ENCODE measurements at places on chromosomes 6 and 20. TPM values are rescaled to one million over a fixed set of nuclear protein-coding genes. Genes with fewer than 3 reads are reported as not detected.

The NRSN1 gene
- not detected for total RNA-seq

GRCh38 chr6:126086560-126086959, 100.2 kb downstream of the TRMT11 start:
- no peak for ATAC-seq
- peaks cover 4% of the 10 kb centered on the region for H3K4me1 ChIP-seq
- no peak overlapping the region for H3K4me3 ChIP-seq
- H3K27ac ChIP-seq, result no peak overlapping the region
- no peaks in the 10 kb centered on the region for H3K36me3 ChIP-seq
- no peaks in the 10 kb centered on the region for H3K27me3 ChIP-seq

DNA sequence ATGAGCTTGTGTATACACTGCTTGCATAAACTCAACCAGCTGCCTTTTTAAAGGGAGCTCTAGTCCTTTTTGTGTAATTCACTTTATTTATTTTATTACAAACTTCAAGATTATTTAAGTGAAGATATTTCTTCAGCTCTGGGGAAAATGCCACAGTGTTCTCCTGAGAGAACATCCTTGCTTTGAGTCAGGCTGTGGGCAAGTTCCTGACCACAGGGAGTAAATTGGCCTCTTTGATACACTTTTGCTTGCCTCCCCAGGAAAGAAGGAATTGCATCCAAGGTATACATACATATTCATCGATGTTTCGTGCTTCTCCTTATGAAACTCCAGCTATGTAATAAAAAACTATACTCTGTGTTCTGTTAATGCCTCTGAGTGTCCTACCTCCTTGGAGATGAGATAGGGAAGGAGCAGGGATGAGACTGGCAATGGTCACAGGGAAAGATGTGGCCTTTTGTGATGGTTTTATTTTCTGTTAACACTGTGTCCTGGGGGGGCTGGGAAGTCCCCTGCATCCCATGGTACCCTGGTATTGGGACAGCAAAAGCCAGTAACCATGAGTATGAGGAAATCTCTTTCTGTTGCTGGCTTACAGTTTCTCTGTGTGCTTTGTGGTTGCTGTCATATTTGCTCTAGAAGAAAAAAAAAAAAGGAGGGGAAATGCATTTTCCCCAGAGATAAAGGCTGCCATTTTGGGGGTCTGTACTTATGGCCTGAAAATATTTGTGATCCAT, 15.3 kb downstream of the TNFAIP3 start:
- no peaks in the 10 kb centered on the region for H3K27me3 ChIP-seq
- peak overlapping the region; percentile 95 for H3K4me3 ChIP-seq
- peaks cover 34% of the 10 kb centered on the region for H3K4me1 ChIP-seq

GRCh38 chr6:3277851-3278416, 19.2 kb downstream of the PSMG4 start:
- H3K4me3 ChIP-seq, result no peak overlapping the region
- H3K27me3 ChIP-seq, result no peaks in the 10 kb centered on the region
- peaks cover 7% of the 10 kb centered on the region for H3K4me1 ChIP-seq
- no peak overlapping the region for H3K27ac ChIP-seq
- no peaks in the 10 kb centered on the region for H3K36me3 ChIP-seq
- no peak for ATAC-seq

The VGLL2 gene
- total RNA-seq, result not detected

DNA sequence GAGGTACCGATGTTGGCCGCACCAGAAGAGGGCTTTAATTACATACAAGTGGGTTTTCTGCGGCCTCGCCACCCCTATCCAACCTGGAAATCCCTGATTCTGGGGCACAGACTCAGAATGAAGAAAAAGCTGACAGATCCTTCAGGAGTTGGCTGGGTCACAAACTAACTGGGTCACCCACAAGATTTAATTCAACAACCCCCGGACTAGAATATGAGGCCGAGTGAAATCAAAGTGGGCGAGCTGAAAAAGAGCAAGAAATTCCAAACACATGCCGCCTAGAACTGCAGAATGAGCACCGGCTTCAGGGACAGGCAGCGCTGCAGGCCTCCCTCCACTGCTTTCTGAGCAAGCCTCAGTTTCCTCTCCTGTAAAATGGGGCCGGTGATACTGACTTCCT, 30.0 kb downstream of the GRM4 start:
- H3K27me3 ChIP-seq, result peaks cover 32% of the 10 kb centered on the region
- H3K4me1 ChIP-seq, result no peaks in the 10 kb centered on the region
- H3K27ac ChIP-seq, result no peak overlapping the region
- no peak for ATAC-seq
- no peaks in the 10 kb centered on the region for H3K36me3 ChIP-seq
- H3K4me3 ChIP-seq, result no peak overlapping the region

GRCh38 chr20:23337312-23337711, 13.3 kb upstream of the NXT1 start:
- ATAC-seq, result no peak
- H3K27ac ChIP-seq, result no peak overlapping the region
- no peak overlapping the region for H3K4me3 ChIP-seq
- peaks cover 7% of the 10 kb centered on the region for H3K4me1 ChIP-seq
- peaks cover 3% of the 10 kb centered on the region for H3K27me3 ChIP-seq

DNA sequence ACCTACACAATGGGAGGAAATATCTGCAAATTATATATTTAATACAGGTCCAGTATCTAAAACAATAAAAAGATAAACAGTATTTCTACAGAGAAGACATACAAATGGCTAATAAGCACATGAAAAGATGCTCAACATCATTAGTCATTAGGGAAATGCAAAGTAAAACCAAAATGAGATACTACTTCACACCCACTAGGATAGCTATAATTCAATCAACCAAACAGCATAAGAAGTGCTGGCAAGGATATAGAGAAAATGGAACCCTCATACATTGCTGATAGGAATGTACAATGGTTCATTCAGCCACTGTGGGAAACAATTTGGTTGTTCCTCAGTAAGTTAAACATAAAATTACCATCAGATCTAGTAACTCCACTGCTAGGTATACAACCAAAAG, 48.7 kb downstream of the NUDT3 start:
- no peak for ATAC-seq
- H3K4me3 ChIP-seq, result no peak overlapping the region
- peaks cover 25% of the 10 kb centered on the region for H3K4me1 ChIP-seq
- peaks cover 28% of the 10 kb centered on the region for H3K36me3 ChIP-seq

DNA sequence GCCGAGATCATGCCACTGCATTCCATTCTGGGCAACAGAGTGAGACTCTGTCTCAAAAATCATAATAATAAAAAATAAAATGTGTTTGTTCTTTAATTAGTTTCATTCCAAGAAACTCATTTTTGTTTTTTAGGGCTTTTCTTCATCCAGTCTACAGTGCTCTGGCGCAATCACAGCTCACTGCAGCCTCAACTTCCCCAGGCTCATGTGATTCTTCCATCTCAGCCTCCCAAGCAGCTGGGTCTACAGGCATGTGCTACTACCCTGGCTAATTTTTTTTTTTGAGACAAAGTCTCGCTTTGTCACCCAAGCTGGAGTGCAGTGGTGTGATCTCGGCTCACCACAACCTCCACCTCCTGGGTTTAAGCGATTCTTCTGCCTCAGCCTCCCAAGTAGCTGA, 143.6 kb upstream of the JARID2 start:
- no peak overlapping the region for H3K27ac ChIP-seq
- no peak for ATAC-seq
- no peak overlapping the region for H3K4me3 ChIP-seq
- no peaks in the 10 kb centered on the region for H3K27me3 ChIP-seq
- H3K36me3 ChIP-seq, result no peaks in the 10 kb centered on the region

- ATAC-seq, result no peak
- H3K4me1 ChIP-seq, result peaks cover 4% of the 10 kb centered on the region
- H3K27me3 ChIP-seq, result peaks cover 4% of the 10 kb centered on the region
- H3K27ac ChIP-seq, result no peak overlapping the region
These were observed 134.3 kb upstream of the CDH4 start for GRCh38 chr20:61117725-61118124.

The CDKN1A gene
- total RNA-seq, result 164 TPM

DNA sequence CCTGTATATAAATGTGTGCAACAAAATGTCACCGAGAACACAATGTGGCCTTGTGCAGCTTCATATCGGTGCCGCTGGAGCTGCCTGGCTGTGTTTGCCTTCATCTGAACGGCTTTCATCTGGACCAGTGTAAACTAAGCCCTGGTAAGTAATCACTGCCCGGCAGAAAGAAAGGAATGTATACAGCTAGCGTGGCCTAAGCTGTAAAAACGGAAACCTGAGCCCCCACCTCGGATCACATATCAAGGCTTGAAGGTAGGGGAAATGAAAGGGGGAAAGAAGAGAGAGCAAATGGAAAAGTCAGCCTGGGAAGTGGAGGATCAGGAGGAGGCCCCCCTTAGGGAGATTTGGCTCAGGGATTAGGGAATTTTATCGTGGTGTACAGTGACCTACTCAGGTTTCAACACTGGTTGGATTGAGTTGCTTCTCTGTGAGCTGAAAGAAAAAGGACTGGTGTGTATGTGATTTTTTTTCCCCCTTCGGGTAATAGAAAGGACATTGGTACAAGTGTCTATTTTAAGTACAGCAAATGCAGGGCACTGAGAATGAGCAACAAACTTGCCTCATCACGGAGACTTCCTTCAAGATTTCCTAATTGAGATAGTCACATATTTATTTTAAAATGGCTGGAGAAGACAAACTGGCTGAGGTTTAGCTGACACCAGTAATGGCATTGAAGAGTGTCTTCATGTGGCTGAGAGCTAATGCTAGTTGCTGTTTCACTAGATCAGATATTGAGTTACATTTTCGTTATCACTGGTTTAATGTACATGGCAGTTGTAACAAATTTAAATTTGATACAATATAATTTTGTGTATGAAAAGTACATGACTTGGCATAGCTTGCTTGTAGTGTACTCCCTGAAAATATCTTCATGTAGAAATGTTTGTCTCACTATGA, 3.5 kb downstream of the SOBP start:
- H3K27me3 ChIP-seq, result peaks cover 18% of the 10 kb centered on the region
- H3K4me1 ChIP-seq, result peaks cover 11% of the 10 kb centered on the region
- H3K36me3 ChIP-seq, result peaks cover 6% of the 10 kb centered on the region
- H3K4me3 ChIP-seq, result no peak overlapping the region

DNA sequence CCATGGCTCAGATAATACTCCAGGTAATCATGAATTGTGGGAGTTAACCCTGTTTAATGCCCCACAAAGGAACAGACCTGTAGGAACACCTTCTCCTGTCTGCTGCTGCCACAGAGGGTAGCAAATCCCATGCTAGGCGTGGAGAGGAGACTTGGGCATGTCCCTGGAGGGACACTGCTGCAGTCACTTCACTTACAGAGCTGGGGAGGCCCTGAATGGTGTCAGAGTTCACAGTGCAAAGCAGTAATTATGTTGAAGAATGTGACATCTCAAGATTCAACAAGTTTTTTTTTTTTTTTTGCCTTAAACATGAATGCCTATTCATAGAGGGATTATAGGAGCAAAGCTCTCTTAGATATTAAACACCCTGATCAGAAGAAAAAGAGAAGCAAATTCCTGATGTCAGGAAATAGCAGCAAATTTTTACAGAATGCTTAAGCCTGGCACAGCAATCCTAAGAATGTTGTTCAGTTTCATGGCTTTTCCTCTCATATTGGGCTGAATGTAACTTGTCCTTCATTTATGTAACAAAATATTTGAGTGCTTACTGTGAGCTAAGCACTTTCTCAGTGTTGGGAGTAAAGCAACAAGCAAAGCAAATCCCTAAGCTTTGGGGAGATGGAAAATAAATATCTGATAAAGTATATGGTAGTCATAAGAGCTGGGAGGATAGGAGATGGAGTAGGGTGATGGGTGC, 45.0 kb downstream of the CARMIL1 start:
- no peaks in the 10 kb centered on the region for H3K4me1 ChIP-seq
- H3K27me3 ChIP-seq, result no peaks in the 10 kb centered on the region
- no peak overlapping the region for H3K4me3 ChIP-seq
- no peaks in the 10 kb centered on the region for H3K36me3 ChIP-seq
- no peak for ATAC-seq
- H3K27ac ChIP-seq, result no peak overlapping the region

The CDYL gene
- 23.3 TPM for total RNA-seq

The KIAA0408 gene
- 10.8 TPM for total RNA-seq

DNA sequence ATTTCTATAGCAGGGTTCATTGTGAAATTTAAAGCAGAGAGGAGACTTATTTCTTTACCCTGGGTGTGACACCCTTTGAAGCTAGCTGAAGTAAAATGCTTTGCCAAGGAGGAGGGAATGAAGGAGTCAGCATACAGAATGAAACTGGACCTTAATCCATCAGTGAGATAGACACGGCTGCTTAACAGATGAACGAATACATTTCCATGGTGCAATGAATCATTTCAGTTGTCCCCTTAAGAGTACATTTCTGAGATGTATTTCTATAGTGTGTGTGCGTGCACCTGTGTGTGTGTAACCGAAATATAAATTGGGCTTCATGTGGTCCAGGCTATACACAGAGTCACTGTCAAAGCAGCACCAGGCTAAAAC, 73.8 kb upstream of the CD93 start:
- ATAC-seq, result peak; percentile 40
- H3K36me3 ChIP-seq, result no peaks in the 10 kb centered on the region
- H3K4me1 ChIP-seq, result peaks cover 14% of the 10 kb centered on the region
- peak overlapping the region; percentile 31 for H3K4me3 ChIP-seq
- H3K27me3 ChIP-seq, result no peaks in the 10 kb centered on the region
- H3K27ac ChIP-seq, result peak overlapping the region; percentile 46

The HDAC2 gene
- total RNA-seq, result 53.9 TPM

GRCh38 chr6:150745896-150746295, 119.6 kb upstream of the MTHFD1L start:
- no peak for ATAC-seq
- H3K36me3 ChIP-seq, result no peaks in the 10 kb centered on the region
- H3K27me3 ChIP-seq, result peaks cover 4% of the 10 kb centered on the region
- H3K27ac ChIP-seq, result no peak overlapping the region
- H3K4me1 ChIP-seq, result no peaks in the 10 kb centered on the region
- H3K4me3 ChIP-seq, result no peak overlapping the region

- H3K36me3 ChIP-seq, result no peaks in the 10 kb centered on the region
- no peak for ATAC-seq
- peaks cover 11% of the 10 kb centered on the region for H3K4me1 ChIP-seq
- H3K27ac ChIP-seq, result no peak overlapping the region
These were observed 89.2 kb downstream of the RAMACL start for GRCh38 chr6:166497087-166497899.

The C6orf15 gene
- total RNA-seq, result not detected

DNA sequence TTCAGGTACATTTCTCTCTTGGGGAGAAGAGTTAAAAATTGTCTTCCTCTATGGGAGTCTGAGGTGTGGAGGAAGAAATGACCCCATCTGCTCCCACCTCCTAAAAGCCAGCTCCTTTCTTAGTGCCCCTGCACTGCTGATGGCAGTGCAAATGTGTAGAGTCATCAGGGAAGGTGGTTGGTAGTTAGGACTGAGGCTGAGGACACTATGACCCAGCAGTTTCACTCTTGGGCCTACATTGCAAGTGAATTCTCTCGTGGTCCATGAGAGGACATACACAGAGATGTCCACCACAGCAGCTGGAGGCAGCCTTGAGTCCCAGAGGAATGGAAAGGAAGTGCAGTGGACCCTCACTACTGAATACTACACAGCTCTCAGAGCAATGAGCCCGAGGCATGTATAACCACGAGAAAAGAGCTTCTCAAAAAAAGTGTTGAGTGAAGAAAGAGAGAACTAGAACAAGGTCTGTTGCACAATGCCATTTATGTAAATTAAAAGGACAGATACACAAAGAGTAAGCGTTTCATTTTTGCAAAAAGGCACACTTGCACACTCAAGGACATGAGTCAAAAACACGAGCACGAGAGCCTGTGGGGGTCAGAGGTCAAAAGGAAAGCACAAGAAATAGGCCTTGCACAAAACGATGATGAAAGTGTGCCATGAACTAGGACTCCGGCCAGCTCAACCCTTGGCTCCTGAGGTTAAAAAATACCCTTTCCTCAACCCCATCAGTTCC, 308.2 kb upstream of the PRND start:
- no peaks in the 10 kb centered on the region for H3K4me1 ChIP-seq
- H3K27ac ChIP-seq, result peak overlapping the region; percentile 11
- ATAC-seq, result no peak
- no peaks in the 10 kb centered on the region for H3K36me3 ChIP-seq
- H3K4me3 ChIP-seq, result no peak overlapping the region

All from activated T-helper 17 cell treated with anti-CD3 and anti-CD28 coated beads, Interleukin-2, amount 50 U/mL, for 72 hours (primary cell).